ENCODE measurements at places on chromosomes 2 and 18.

DNA sequence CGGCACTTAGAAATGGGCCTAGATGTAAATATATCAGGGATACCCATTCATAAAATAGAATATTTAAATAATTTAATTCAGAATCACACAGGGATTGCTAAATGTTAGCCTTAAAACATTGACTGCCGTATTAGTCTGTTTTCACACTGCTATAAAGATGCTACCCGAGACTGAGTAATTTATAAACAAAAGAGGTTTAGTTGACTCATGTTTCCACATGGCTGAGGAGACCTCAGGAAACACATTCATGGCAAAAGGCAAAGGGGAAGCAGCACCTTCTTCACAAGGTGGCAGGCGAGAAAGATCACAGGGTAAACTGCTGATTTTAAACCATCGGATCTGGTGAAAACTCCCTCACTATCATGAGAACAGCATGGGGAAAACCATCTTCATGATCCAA, 223.6 kb upstream of the GULP1 start:
- no peak for DNase-seq

DNA sequence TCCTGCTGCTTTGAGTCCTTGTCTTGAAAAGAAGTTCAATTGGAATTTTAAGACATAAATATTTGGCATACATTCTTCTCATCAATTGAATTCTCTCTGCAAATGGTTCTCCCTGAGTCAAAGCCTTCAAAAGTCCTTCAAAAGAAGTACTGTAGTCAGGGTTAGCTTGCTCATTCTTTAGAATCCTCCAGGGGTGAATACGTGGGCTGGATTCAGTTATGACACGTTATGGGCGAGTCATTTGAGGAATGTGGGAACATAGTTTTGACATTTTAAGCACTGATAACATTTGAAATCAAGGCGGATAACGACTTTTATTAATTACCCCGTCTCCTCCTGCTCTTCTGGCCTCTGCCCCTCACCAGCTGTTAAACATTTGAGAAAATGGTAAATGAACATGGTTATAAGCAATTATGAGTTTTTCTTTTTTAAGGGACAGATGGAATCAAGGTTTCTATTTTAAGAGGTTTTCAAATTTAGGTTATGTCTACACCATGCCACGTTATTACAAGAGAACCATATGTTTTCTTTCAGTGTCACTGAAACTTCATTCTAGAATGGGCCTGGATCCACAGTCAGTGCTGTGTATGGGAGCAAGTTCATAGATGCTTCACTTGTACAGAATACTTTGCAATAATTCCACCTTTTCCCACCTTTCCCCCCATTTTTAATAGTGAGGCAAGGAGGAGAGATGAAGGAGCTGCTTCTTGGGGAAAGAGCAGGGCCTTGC, 273.1 kb downstream of the TSN start:
- no peak for DNase-seq

GRCh38 chr2:175690113-175690837, 311.8 kb downstream of the LNPK start:
- DNase-seq = no peak

- DNase-seq = no peak
Observed at GRCh38 chr2:205056151-205056561, 510.9 kb downstream of the PARD3B start.

- no peak for DNase-seq
Observed at GRCh38 chr2:45233301-45233700, 224.0 kb upstream of the SIX2 start.

GRCh38 chr2:1143129-1143528, 192.5 kb downstream of the SNTG2 start:
- no peak for DNase-seq

GRCh38 chr2:174686430-174686829, 77.8 kb downstream of the CHRNA1 start:
- DNase-seq = no peak

DNA sequence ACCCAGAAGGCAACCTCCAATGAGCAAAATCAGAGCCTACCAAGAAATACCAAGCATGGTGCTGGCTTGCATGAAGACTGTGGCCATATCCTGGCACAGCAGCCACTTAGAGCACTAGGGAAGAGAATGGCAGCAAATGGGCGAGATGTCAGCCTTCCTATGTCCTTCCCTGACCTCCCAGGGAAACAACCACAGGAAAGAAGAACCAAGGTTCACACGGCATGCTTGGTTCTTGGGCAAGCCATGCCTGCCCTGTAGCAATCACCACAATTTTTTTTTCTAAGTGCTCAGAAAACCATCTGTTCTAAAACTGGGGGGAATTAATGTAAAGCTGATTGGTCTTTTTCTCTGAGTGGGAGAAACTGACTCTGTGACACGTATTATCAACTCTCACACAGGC, 27.8 kb downstream of the GALNT14 start:
- DNase-seq = no peak

- DNase-seq = no peak
Observed at GRCh38 chr2:172087780-172088244, 2.5 kb downstream of the DLX1 start.

GRCh38 chr18:51639541-51639940, 442.1 kb upstream of the MEX3C start:
- no peak for DNase-seq

GRCh38 chr18:79353267-79353666, 42.5 kb upstream of the NFATC1 start:
- DNase-seq = no peak

GRCh38 chr2:144430722-144431391, 89.1 kb downstream of the ZEB2 start:
- no peak for DNase-seq

GRCh38 chr2:236546561-236547002, 23.0 kb upstream of the ACKR3 start:
- DNase-seq = no peak

DNA sequence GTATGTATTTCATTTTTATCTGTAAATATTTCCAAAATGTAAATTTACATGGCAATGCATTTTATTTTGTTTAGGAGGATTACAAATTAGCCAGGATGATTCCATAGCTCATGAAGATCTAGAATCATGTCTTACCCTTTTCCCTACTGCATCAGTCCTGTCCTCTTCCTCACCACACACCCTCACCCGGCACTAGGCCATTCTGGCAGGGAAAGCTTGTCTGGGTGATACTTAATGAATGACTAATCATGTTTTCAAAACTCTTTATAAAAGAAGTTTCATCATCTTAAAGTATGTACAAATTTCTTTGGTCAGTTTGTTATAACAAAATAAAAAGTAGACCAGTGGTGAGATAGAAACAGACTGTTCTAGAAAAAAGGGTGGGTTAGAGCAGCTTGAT, 283.3 kb upstream of the VWC2L start:
- DNase-seq = no peak

- DNase-seq = no peak
Observed at GRCh38 chr2:184498936-184499335, 99.4 kb upstream of the ZNF804A start.

- no peak for DNase-seq
Observed at GRCh38 chr2:191957996-191958860, 111.3 kb upstream of the CAVIN2 start.

DNA sequence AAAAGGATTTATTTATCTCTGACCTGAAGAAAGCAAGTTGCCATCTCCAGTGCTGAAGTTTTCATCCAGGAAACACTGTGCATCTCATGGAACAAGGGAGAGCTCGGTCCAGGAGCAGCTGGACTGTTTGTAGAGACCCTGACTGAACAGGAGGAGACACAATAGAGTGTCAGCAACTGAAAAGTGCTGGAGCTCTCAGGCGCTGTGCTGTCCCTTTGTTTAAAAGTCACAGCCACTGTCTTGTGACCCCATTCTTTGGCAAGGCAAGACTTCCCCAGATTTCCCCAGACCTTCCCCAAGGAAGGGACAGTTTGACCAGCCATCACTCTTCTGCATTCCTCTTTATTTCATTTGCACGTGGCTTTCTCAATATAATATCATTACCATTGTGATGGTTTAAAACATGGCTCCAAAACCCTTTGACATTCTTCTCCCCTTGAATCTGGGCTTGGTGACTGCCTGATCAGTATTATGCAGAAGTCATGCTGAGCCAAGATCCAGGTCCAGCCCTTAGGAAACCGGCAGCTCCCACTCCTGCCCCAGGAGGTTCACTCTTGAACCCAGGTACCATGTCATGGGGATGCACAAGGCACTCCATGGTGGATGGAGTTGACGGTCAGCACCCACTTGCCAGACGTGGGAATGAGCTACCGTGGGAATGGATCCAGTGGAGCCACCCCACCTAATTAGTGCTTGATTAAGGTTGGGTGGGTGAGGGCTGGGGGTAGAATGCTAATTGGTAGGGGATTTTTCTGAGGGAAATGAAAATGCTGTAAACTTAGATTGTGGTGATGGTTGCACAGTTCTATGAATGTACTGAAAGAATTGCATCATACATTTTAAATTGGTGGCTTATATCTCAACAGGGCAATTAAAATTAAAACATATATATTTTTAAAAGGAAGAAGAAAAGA, 497.9 kb upstream of the RAB6C start:
- DNase-seq = no peak

DNA sequence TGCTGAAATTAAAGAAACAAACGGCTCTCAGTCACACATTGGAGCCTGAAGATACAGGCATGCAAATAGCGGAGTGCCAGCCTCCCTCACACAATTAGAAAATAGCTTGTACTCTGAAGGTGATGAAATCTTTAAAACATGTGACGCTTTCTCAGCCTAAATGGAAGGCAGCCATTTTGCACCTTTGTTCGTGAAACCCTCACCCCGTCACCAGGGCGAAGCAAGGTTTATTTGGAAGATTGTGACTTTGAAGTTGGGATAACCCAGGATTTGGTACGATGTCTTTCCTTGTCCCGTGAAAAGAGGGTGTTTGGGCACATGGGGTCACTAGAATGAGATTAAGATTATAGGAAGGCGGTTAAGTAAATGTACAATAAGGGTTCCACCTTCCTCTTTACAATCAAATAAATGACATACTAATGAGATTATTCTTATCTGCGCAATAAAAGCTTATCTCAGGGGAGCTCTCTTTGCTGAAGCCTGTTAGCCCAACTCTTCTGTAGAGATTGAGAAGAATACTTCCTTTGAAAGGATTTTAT, 4.2 kb downstream of the SH3BP4 start:
- DNase-seq = no peak

DNA sequence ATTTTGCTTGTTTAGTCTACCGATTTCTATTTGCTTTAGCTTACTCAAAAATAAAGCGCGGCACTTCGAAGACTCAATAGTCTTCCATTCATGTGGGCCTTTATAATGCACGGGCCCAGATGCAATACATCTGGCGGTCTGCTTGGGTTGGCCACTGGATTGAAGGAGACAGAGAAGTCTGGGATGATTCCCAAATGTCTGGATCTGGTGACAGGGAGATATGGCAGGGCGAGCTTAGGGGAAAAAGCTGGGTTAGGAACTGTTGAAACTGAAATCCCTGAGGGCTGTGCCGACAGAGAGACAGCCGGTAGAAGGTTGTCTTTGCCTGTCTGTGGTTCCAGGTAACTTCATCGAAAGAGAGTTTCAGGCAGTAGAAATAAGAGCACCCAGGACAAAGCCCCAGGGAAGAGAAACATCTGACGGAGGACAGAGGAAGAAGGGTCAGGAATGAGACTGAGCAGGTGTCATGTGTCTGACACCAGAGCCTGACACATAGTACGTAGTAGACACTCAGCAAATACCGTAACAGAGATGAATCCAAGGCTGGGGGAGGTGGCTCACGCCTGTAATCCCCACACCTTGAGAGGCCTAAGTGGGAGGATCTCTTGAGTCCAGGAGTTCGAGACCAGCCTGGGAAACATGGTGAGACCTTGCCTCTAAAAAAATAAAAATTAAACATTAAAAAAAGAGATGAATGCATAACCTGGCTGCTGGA, 13.6 kb downstream of the CLUL1 start:
- no peak for DNase-seq

DNA sequence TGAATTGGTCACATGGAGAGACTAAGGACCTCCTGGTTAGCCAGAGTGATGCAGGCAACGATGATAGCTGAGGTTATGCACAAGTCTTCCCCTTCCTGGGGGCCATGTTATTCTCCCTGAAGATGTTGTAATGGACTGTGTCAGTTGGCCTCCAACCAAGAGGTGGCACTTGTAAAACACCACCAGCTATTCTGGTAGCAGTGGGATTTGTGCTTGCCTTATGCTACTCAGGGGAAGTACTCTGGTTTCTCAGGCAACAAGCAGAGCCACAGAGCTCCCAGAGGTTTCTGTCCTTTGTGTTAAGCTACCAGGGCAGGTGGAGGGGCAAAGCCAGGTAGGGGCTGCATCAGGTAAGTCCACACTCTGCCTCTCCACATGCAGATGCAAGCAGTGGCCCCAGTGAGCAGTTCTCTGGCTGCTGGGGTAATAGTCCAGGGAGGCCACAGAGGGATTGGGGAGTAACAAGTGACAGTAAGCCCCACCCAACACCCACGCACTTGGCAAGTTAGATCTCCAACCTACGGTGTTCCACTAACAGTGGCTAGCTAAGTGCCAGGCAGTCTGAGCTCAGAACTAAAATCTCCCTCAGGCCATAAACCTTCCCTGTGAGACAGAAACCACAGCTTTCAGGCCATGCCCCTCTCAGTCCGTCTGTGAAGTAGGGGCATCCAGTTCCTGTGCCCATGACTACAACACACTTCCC, 99.7 kb downstream of the RND3 start:
- no peak for DNase-seq

DNA sequence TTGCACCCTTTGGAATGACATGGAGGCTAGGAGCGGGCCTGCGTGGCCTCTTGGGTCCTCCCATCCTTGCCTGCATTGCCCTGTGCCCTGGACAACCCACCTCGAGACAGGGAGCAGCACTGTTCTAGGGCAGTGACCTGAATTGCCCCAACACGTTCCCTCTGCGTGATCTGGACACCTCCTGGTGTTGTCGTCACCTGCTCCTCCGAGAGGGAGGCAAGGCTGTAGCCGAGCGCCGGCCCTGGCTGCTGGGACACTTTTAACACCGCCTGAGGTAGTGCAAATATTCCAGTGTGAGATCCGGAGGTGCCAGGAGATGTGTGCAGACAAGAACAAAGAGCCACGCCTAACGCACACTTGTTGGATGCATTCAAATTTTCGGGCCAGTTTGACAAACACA, 131.5 kb downstream of the SMAD7 start:
- no peak for DNase-seq

- no peak for DNase-seq
Observed at GRCh38 chr2:133943108-133943507, 310.8 kb upstream of the MGAT5 start.

DNA sequence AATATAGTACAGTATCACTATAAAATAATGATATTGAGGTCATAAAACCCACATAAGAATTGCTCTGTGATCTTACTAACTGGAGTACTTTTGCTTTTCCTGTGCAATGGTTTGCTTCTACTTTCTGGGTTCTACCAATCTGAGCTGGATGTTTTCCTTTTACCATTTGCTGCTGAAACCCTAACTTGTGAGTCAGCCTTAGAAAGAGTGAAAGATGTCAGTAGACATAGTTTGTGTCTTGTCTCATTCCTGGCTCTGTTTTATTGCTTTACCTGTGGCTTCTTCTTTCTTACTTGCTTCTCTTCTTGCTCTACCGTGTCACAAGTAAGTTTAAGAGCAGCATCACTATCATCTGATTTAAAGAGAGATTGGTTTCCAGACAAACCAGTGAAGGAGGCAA, 61.0 kb downstream of the MBD2 start:
- no peak for DNase-seq

- DNase-seq = no peak
Observed at GRCh38 chr18:36867056-36867455, 38.1 kb downstream of the KIAA1328 start.

All from effector memory CD4-positive, alpha-beta T cell (primary cell).